ENCODE measurements at places on chromosomes 2 and 18.

DNA sequence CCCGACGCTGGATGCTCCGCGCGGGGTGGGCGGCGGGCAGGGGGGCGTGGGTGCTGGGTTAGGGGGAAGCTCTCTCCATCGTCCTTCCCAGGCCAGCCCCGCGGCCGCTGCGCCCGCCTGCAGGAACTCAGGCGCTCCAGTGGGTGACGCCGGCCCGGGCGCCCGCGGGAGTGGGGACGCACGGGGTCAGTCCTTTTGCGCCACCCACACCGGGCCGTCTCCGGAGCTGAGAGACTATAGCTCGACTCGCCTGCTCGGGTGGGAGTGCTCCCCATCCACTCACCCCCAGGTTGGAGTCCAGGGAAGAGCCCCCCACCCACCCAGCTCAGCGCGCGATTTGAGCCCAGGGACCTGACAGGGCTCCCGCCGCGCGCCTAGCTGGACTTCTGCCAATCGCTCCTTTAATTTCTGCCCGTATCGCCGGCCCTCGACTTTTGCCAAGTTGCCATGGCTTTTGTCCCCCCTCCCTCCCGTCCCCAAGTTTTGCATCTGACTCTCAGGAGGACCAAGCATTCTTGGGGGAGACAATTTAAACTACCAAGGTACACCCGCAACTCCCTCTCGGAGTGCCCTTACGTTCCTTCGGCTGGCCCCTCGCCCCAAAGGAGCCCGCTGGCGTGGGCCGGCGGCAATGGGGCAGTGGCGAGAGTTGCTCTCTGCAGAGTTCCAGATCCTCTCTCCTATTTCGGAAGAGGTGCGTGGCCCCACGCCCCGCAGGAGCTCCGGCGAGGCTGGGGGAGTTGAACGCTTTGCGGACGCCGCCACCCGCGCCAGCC, 205.8 kb upstream of the SMAD2 start:
- DNase-seq: no peak

- no peak for DNase-seq
These were observed 14.9 kb upstream of the ECEL1 start for GRCh38 chr2:232502511-232502910.

- DNase-seq: no peak
These were observed 157.1 kb upstream of the LRRTM1 start for GRCh38 chr2:80461505-80462197.

GRCh38 chr18:3016585-3017297, 3.8 kb upstream of the LPIN2 start:
- no peak for DNase-seq

- peak; percentile 12 for DNase-seq
These were observed 58.7 kb downstream of the L3MBTL4 start for GRCh38 chr18:6355789-6356589.

DNA sequence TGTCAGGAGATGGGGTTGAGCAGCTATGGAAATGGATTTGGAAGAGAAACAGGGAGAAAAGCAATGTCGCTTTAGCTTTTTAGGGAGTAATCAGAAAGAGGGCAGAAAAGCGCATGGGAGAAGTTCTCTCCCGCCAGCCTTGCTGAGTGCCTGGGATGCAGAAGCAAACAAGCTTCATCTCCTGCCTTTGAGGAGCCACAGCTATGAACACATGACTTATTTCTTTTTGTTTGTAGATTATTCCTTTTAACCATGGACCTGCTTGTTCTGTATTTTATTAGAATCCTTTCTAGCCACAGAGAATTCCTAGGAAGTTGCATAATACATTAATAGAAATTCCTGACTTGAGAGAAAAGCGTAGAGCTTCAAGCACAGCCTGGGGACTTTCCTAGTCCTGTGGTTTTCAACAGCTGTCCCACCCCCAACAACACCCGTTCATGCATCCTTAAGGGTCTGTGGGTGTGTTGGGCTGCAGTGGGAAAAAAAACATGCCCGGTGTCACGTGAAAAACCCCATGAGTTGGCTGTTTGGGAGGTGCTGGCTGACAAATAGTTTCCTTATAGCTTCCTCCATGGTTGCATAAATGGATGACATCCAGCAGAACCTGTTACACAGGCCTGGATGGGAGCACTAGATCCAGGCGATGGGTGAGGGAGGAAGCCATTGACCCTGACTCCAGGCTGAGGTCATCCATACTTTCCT, 14.9 kb downstream of the SLC9A4 start:
- DNase-seq: no peak

DNA sequence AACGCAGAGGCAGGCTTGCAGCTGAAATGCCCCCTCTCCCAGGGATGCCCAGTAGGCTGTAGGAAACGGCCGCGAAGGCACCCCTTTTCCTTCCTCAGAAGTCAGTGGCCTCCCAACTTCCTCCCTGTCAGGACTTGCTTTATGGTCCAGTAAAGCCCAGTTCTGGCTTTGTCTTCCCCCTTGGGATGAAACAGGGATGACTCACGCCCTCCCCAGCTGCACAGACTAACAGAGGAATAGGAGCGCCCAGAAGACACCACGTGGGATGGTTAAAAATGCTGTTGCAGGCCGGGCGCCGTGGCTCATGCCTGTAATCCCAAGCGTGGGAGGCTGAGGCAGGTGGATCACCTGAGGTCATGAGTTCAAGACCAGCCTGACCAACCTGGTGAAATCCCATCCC, 6.9 kb downstream of the CREG2 start:
- DNase-seq: no peak

- no peak for DNase-seq
These were observed 12.6 kb downstream of the HOXD3 start for GRCh38 chr2:176169711-176170110.

DNA sequence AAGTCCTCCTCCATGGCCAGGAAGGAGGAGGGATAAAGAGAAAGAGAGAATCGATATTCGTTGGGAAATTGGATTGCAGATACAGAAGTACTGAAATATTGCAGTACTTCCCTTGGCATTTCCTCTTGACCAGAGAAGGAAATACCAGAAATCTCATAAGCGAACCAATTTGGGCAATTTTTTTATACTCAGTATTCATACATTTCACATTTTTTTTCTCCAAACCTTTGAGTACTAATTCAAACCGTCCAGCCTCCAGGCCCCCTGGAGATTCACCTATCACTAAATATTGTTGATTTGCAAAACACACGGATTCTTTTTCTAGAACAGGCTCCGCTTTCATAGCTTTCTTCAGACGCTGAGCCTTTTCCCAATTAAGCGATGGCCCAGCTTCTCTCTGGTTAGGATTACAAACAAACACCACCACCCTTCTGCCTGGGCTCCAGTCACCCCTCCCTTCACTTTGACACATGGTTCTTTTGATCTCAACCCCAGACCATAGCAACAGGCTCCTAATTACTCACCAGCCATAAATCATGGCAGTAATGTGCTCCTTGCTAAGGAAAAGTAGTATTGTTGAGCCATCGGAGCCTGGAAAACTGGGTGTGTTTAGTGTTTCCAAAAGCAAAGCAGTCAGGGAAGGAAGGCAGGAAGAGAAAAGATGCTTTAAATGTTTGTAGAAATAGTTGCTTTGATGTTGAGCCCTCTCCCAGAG, 138.4 kb upstream of the CCDC68 start:
- no peak for DNase-seq

GRCh38 chr2:239601880-239602279, 201.1 kb upstream of the HDAC4 start:
- DNase-seq: no peak

- no peak for DNase-seq
These were observed 146.6 kb downstream of the ZNF516 start for GRCh38 chr18:76348267-76349066.

DNA sequence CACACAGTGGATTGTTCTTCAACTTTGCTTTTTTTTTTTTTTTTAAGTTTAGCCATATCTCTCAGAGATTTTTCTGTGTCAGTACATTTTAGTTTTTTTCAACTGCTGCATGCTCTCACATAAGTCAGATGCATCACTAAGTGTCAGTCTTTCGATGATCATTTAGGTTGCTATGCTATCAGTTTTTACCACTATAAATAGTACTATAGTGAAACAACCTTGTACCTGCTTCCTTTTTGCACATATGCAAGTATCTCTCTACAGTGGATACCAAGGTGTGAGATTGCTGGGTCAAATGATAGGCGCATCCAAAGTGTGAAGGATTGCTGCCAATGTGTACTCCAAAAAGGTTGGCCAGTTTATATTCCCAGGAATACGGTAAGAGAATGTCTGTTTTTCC, 33.5 kb upstream of the MAP4K3 start:
- no peak for DNase-seq

DNA sequence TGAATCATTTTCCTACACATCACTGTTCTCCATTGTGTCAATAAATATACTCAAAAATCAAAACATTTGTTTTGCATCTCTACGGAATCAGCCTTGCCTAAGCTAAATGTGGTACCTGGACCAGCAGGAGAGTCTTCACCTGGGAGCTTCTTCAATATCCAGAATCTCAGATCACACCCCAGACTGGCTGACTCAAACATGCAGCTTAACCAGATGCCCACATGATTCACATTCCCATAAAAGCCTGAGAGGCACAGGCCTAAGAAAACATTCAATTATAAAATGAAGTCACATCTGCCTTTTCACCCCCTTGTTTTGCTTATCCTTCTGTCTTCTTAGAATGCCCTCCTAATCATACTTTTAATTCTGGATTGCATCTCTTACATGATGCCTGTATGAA, 1045.5 kb upstream of the NXPH2 start:
- DNase-seq: no peak

DNA sequence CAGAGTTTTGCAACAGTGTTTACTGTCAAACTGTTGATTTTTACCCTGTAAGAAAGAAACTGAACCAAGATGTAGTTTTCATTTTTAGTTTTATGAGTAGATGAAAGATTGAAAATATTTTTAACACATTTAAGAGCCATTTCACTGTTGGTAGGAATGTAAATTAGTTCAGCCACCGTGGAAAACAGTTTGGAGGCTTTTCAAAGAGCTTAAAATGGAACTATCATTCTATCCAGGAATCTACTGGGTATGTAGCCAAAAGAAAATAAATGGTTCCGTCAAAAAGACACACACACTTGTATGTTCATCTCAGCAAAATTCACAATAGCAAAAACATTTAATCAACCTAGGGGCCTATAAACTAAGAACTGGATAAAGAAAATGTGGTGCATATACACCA, 729.8 kb upstream of the CDH7 start:
- no peak for DNase-seq

- no peak for DNase-seq
These were observed 10.4 kb downstream of the WDR7 start for GRCh38 chr18:56661360-56662062.

DNA sequence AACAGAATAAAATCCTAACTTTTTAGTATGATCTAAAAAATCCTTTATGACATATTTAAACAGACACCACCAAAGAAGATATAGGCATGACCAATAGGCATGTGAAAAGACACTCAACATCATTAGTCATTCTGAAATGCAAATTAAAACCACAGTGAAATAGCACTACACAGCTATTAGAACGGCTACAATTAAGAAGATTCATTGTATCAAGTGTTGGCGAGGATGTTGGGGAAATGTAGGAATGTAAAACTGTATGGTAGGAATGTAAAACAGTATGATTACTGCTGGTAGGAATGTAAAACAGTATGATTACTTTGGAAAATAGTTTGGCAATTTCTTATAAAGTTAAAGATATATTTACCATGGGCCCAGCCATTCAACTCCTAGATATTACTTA, 253.3 kb upstream of the TCF4 start:
- no peak for DNase-seq

GRCh38 chr2:2843969-2844548, 513.0 kb upstream of the MYT1L start:
- no peak for DNase-seq

DNA sequence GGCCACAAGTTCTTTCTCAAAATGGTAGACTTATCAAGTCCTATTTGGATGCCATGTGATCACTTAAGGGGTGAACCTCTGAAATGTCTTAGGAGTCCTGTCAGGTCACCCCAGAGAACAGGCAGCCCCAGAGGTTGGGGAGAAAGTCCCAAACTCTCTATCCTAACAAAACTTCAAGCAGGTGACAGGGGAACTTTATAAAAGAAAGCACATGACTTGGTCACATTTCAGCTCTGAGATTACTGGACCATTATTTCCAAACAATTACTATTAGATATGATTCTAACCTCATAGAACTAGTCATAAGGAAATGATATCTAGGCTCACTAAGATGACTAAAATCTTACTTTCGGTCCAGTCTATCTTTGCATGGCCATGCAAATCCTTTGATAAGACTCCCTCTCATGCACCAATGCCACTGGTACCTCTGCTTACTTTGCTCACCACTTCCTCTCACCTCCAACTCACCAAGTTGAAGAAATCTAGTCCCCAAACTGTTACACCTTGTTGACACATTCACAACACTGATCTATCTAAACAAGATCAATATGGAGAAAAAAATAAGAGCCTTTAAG, 107.0 kb downstream of the GALNT14 start:
- DNase-seq: no peak

GRCh38 chr2:214035091-214035852, 375.6 kb upstream of the VWC2L start:
- DNase-seq: no peak

- DNase-seq: no peak
These were observed 145.0 kb downstream of the HDAC4 start for GRCh38 chr2:239255628-239256349.

- no peak for DNase-seq
These were observed 144.0 kb downstream of the TNS1 start for GRCh38 chr2:217858519-217859491.

DNA sequence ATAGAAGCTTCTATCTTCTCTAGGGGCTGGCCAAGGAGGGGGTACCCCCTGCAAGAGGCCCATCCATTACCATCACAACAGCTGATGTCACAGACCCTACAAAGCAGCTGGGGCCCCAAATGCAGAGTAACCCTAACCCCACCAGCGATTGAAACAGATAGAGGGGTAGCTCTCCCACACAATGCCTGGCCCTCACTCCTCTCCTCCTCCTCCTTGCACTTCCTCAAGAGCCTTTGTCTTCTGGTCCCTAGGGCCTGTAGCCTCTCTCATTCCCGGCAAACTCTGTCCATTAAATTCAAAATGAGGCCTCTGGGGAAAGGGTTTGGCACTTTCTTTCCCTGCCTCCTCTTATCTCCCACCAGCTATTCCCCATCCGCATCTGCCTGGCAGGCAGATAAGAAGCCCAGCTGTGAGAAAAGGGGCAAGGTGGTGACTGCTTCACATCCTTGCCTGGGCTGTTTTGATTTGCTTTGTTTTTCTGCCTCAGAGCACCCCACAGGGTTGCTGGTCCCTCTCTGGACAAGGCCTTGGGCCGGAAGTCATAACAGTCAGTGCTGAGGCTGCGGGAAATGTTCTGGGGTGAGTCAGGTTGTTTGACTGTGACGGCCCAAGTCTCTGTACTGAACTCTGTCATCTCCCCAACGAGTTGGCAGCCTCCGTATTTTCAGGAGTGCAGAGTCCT, 26.1 kb upstream of the CYP26B1 start:
- no peak for DNase-seq

DNA sequence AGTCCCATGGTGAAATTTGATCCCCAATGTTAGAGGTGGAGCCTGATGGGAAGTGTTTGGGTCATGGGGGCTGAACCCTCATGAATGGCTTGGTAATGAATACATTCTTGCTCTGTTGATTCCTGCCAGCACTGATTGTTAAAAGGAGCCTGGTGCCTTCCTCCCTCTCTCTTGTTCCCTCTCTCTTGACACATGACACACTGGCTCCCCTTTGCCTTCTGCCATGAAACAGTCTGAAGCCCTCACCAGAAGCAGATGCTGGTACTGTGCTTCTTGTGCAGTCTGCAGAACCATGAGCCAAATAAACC, 30.6 kb upstream of the EPC2 start:
- DNase-seq: no peak

GRCh38 chr2:177334940-177335543, 57.5 kb upstream of the AGPS start:
- peak; percentile 61 for DNase-seq

GRCh38 chr2:60957643-60958042, 59.9 kb upstream of the PEX13 start:
- DNase-seq: no peak

All from CD4-positive, alpha-beta T cell treated with Interleukin-2 at 100 ng/mL for 4 hours (primary cell).